ENCODE measurements at places on chromosomes 16 and 17.

GRCh38 chr17:5826384-5826783 is 242.1 kb upstream of the NLRP1 start:
- no peak for DNase-seq

GRCh38 chr17:43772877-43773648 is 5.7 kb downstream of the DUSP3 start:
- DNase-seq = no peak

GRCh38 chr17:82966415-82966814 is 113.0 kb upstream of the METRNL start:
- DNase-seq = no peak

- no peak for DNase-seq
These were observed 59.0 kb upstream of the TNRC6C start for GRCh38 chr17:77899498-77899897.

- no peak for DNase-seq
These were observed 68.8 kb downstream of the RMI2 start for GRCh38 chr16:11413907-11414595.
